ENCODE measurements at places on chromosomes 16 and 17. TPM values are rescaled to one million over a fixed set of nuclear protein-coding genes. Genes with fewer than 3 reads are reported as not detected.

GRCh38 chr16:88069397-88070168 lies 118.3 kb downstream of the BANP start:
- H3K4me3 ChIP-seq, result no peak overlapping the region
- H3K36me3 ChIP-seq, result no peaks in the 10 kb centered on the region
- no peaks in the 10 kb centered on the region for H3K4me1 ChIP-seq
- no peak overlapping the region for H3K27ac ChIP-seq
- no peak for DNase-seq

DNA sequence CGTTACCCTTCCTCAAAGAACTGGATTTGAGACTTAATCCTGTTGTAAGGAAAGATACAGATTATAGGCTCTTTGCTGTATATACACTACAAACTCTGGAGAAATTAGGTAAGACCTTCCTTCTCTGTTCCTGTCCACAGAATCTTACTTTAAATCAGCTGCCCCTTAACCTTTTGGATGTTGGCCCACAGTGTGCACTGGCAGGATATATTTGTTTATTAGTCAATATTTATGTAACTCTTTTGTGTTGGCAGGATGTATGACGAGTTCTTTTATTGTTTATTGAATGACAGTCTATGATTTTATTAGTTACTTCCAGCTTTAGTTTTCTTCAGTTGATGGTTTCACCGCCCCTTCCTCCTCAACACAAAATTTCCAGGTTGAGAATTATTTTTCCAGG lies 19.7 kb downstream of the LRRC36 start:
- H3K4me1 ChIP-seq, result no peaks in the 10 kb centered on the region
- no peak overlapping the region for H3K4me3 ChIP-seq
- DNase-seq, result no peak
- no peaks in the 10 kb centered on the region for H3K36me3 ChIP-seq
- H3K27ac ChIP-seq, result no peak overlapping the region
- H3K27me3 ChIP-seq, result no peaks in the 10 kb centered on the region

DNA sequence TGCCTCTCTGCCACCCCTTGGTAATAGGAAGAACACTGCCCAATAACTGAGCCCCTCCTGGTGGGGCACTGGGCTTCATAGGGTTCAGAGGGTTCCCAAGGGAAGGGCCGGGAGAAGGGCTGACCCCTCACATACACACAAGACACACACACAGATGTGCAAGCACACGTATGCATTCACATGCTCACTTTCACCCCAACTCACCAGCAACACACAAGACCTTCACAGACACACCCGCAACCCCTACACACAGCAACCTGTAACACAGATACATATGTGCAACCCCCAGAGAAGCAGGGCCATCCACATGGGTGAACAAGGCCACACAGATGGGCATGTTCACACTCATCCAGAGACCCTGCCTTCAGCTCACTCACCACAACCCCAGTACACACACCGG lies 225.1 kb downstream of the ZNF423 start:
- DNase-seq, result no peak
- no peak overlapping the region for H3K27ac ChIP-seq
- H3K27me3 ChIP-seq, result no peaks in the 10 kb centered on the region
- H3K4me3 ChIP-seq, result no peak overlapping the region
- H3K36me3 ChIP-seq, result no peaks in the 10 kb centered on the region
- no peaks in the 10 kb centered on the region for H3K4me1 ChIP-seq

DNA sequence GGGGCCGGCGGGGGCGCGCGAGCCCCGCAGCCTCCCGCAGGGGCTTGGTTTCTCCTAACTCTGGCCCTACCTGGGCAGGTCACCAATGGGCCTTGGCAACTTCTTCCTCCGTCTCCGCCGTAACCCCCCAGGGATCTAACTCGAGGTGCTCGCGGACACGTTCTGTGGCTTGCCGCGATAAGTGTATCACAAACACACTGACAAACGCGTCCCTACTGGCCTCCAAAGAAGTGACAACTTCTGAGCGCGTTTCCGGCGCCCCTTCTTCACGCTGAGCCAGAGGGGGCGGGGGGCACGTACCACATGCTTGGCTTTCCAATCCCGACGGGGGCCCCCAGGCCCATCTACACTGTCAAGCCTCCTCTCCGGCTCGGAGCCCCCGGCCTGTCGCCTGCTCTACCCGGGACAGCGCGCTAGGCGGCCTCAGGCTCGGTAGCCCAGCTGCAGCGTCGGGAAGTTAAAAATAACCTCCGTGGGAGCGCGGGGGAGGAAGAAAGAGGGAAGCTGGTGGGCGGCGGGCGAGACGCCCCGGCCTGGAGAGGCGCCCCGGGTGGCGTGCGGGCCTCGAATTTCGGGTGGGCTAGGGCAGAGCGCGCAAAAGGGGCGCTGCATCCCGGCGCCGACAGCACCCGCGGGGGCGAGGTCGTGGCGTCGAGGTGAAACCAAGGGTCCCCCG lies 725 bp upstream of the SPHK1 start:
- peaks cover 11% of the 10 kb centered on the region for H3K4me1 ChIP-seq
- H3K27ac ChIP-seq, result no peak overlapping the region
- H3K36me3 ChIP-seq, result no peaks in the 10 kb centered on the region
- peak overlapping the region; percentile 84 for H3K4me3 ChIP-seq
- H3K27me3 ChIP-seq, result peaks cover 60% of the 10 kb centered on the region

DNA sequence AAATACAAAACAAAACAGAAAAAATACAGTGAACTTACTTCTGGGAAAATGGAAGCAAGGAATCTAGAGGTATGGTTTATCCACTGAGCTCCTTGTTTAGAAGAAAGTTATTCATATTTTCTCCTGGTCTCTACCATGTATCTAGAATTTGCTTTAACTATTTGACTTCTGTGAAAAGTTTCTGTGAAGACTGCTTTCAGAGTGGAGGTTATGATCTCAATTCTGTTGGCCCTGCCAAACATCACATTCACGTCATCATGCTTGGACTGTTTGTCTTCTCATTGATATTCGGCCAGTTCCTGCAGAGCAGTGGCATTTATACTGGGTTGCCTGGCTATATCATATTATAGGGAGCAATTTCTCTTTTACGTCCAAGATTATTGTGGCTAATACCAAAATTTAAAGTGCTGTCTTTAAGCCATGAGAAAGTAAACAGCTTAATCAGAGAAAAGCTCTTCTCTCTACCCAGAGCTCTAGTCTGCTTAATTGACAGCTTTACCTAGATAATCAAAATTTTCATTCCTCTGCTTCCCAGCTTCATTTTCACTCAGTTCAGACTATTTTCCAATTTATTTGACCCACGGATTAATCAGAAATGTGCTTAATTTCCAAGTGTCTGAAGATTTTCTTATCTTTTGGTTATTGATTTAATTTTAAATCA lies at the start of gene ABCA8:
ABCA8 (minus strand) TSS at position 212 of the 661 bp plus-strand sequence. CDS start 13,358 bp downstream, outside the sequence.
- H3K27me3 ChIP-seq, result no peaks in the 10 kb centered on the region
- no peak within 1 kb of the TSS for H3K4me3 ChIP-seq
- no peak for DNase-seq
- H3K27ac ChIP-seq, result no peak within 1 kb of the TSS
- H3K36me3 ChIP-seq, result no peaks in the 10 kb centered on the region

The ACSM2B gene
- not detected for total RNA-seq

The CDT1 gene
- total RNA-seq, result 114 TPM

The DNAH9 gene
- total RNA-seq, result 0.27 TPM
